CD4-positive, alpha-beta T cell treated with Interferon alpha-2 for 1 hour (primary cell): ENCODE measurements at places on chromosomes 4 and X.

DNA sequence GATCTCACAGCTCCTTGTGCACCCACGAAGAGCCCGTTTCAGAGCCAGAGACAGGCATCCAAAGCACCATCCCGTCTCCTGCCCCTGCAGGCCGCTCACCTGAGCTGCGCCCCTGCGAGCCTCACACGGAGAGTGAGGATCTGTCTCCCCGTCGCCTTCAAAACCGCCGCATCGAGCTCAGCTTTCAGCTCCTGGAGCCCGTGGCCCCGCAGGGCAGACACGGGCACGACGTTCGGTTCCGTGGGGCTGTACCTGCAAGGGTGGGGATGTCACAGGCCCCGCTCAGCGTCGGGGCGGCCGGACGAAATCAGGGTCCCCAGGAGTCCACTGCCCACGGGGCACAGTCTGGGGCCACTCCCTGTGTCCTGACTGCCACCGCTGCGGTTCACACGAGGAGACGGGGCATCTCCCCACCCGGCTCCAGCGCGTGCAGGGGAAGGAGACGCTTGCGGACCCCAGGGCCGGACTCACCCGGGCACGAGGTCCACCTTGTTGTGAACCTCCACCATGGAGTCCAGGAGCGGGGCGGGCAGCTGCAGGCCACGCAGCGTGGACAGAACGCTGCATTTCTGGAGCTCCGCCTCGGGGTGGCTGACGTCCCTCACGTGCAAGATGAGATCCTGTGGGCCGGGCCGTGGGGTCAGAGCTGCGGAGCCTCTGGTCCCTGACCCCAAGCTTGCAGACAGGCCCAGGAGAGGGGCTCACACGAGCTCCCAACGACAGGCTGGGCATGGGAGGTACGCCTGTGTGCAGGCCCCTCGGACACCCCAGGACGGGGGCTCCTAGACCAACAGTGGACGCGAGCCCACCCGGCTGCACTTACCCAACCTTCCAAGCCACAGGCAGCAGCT, 11.1 kb downstream of the GTPBP6 start:
- DNase-seq = no peak

GRCh38 chr4:182928061-182928460, 10.9 kb upstream of the DCTD start:
- no peak for DNase-seq

DNA sequence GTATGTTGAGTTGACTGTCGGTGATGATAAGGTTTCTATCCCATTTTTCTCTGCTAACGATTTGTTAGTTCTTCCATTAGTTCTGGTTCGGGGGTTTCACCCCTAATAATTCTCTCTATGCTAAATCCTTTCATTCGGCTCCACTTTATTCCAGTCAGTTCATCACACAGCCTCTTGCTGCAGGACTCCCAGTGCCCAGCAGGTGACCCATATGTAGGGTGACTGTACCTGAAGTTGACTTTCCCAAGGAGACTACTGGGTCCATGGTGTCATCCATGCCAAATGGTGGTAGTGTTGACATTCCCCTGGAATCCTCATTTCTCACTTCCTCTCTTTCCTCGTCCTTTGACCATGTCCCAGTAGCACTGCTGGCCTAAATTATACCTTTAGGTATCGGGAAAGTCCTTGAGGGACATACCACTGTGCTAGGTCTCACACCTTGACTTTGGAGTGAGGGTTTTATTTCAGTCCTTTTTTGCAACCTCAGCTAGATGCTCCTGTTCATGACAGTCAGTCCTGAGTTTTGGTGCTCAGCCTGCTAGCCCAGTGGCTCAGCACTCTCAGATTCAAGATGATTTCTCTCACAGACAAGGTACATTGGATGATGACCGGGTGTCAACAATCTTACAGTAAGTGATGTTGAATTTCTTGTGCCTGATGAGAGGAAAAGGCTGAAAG, 105.1 kb upstream of the ARHGAP24 start:
- DNase-seq = no peak

- DNase-seq = no peak
Measured at GRCh38 chrX:13369256-13370030, 49.6 kb upstream of the ATXN3L start.

DNA sequence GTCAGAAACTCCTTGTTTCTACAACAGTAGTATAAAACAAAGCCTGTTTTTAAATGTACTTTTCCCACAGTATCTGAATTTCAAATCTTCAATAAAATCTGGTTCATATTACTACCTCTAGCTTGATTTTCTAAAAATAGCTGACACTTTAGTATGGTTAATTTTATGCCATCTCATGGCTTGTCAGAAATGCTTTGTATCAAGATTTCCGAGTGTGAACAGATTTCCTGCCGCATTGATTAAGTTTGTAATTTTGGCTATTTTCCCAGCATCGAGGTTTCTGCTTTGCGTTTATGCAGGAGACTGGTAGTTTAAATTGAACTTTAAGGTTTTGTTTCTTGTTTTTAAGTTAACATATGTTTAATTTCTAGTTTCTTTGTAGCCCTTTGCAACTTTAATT, 44.2 kb downstream of the CLCN3 start:
- DNase-seq = no peak

DNA sequence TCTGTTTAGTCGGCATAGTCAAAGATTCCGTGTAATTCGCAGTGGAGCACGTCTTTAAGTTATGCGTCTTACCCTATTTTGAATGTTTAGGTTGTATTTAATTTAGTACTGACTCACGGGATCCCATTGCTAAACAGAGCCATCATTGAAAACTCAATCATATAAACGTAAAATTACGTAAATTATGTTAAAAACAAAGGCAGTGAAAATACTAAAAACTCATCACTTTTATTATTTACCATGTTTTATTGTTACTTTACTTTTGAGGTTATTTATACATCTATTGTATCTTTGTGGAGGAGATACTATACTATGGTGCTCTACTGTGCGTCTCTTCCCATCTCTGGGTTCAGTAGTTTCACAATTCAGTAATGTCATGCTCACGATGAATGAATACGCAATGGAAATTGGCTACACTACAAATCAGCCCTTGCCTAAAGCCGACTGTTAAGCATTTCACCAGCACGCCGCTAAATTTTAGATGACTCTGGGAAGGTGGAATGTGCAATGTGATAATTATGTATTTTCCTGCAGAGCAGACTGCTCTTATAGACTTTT, 944 bp downstream of the FUNDC2 start:
- DNase-seq = peak; percentile 40

- no peak for DNase-seq
Measured at GRCh38 chr4:27397886-27398285, 537.2 kb downstream of the STIM2 start.

DNA sequence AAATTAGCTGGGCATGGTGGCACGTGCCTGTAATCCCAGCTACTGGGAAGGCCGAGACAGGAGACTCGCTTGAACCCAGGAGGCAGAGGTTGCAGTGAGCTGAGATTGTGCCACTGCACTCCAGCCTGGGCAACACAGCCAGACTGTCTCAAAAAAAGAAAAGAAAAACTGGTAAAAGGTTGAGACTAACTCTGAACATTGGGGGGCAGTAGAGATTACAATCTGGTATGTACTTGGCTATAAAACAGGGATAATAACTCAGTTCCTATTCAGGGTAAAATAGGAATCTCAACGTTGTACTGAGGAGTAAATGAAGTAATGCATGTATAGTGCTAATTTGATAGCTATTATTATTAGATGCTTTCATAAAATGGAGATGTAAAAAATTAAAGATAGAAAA, 12.5 kb upstream of the KLF8 start:
- no peak for DNase-seq

- no peak for DNase-seq
Measured at GRCh38 chr4:33107814-33108213, 2387.6 kb downstream of the PCDH7 start.

GRCh38 chrX:107146670-107147069, 28.0 kb upstream of the RBM41 start:
- no peak for DNase-seq

GRCh38 chrX:110242371-110242770, 75.5 kb downstream of the AMMECR1 start:
- no peak for DNase-seq

DNA sequence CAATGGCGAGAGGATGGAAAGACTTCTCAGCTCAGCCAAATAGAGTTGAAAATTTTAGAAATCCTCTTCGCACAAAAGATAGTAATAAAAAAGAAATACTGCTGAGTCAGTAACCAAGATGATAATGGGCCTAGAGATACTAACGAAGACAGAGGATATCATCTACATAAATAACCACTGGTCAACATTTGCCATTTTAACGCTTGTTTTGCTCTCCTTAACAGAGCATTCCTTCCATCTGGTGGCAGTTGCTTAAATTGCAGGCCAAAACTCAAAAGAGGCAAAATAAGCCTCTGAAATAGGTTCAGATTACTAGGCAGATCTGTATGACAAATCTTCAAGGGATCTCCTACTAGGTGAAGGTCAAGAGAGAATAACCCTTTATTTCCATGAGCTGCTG, 51.7 kb upstream of the MCF2 start:
- DNase-seq = no peak

- DNase-seq = no peak
Measured at GRCh38 chrX:150655788-150656187, 37.4 kb upstream of the MTMR1 start.

DNA sequence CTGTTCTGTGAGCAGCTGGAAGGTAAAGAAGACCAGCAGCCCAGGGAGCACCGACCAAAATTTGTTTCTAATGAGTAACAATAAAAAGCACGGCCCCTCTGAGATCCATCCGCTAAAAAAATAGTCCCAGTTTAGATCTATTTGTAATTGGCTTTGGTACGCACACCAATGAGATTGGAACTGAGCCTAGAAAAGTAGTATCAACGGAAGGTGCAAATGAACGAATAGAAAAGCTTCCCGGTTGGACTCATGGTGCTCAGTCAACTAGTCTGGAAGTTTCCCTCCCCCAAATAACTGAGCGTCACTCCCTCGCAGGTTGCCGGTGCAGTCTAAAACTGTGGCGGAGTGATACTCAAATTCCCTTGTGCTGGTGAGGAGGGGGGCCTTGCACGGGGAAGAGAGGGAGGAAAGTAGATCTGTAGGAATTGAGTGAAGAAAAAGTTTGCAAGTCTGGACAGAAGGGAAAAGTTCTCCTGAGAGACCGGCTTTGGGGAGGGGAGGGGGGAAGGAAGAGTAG, at the start of gene COL4A5:
Gene COL4A5, plus strand, starts transcription at position 413 of the 517 bp plus-strand sequence. CDS start 288 bp downstream, outside the sequence.
- DNase-seq = no peak

DNA sequence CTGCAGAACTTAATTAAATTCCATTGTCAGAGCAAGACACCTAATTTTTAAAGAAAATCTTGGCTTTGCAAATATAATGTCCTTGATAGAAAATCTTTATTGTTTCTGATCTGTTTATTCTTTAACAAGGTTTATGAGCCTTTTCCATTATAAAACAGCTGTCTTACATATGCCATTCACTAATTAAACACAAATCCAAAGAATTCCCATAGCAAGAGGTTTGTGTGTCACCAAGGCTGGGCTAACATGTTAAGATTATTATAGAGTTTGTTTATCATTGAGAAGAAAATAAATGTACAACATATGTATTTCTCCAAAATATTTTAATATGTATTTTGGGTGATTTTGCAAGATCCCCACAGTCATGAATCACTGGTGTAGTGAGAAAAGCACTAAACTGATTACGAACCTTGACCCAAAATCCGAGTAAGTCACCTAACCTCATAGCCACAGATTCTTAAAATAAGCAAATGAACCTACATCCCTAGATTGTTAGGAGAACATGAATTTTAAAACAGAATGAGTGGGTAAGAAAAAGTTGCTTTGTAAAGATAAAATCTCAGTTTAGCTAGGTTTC, 694.8 kb upstream of the INTU start:
- DNase-seq = no peak

DNA sequence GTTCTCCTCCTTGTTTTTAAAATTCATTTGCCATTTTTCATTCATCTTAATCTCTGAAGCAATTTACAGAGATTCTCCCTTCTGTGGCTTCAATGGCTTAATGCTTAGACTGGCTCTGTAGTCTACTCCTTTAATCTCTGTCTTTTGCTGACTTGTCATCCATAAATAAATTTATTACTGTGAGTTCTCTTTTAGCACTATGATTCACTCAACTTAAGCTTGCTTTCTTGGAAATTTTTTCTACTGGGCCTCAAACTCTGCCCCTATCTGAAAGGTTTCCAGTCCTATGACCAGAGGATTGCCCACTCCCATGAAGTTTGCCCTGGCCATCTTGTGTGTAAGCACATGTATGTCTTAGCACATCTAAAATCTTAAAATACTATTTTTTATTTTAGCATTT, 251.1 kb downstream of the DCLK2 start:
- DNase-seq = no peak

DNA sequence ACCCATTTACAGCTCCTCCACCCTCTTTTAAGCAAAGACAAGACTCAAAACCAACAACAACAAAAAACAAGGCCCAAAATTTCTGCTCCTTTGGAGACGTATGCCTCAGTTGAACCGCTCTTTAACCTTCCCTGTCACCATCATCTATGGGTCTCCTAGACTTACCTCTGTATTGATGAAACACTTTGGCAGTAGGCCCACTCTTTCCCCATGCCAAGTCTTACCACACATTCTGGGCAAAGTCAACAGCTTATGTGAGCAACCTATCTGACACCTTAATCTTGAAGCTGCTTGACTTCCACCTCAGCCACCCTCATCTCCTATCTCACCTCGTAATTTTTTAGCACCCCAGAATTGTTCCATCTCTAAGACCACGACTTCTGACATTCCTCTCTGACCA, 99.7 kb upstream of the CXorf66 start:
- DNase-seq = no peak

- no peak for DNase-seq
Measured at GRCh38 chr4:90012918-90013317, 114.3 kb upstream of the CCSER1 start.

DNA sequence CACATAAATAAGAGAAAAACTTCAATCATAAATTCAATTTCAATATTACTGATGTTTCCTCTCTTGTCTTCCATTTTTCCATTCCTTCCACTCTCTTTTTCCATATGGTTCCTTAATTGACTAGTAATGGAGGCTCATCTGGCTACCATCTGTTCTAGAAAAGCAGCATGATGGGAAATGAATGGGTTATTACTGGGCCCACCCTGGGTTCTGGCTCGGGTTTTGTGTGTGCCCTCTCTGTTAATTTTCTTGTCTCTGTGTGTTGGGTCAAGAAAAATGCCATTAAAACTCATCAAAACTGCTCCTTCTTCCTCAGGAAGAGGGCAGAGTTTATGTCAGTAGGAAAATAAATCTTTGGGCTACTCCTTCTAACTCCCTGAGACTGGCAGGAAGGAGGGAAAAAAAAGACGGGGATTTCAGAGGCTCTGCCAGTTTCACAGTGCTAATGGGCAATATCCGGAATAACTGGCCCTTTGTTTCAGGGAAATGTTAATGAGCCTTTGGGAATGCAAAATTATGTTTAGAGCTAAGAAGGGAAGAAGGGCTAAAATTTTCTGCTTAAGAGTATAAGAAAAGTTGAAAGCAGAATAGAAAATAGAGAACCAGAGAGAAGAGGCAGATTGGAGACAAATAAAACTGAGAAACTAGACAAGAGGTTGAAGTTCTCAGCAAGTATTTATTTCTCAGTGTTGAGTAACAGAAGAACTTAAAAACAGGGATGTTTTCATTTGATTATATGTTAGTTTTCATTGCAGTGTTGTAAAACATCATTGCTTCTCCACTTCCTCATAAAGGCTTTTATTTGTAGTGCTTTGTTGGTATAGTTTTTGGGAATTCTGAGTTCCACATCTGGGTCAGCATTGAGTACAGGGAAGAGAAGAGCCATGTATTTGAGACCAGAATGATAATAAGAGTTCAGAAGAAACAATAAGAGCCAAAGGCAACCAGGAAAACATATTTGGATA, 19.7 kb downstream of the GABRB1 start:
- no peak for DNase-seq

- no peak for DNase-seq
Measured at GRCh38 chr4:55468724-55469123, 73.0 kb downstream of the TMEM165 start.

- no peak for DNase-seq
Measured at GRCh38 chr4:151530230-151530629, 121.3 kb downstream of the FHIP1A start.
